ENCODE measurements at places on chromosomes 12 and 14.

DNA sequence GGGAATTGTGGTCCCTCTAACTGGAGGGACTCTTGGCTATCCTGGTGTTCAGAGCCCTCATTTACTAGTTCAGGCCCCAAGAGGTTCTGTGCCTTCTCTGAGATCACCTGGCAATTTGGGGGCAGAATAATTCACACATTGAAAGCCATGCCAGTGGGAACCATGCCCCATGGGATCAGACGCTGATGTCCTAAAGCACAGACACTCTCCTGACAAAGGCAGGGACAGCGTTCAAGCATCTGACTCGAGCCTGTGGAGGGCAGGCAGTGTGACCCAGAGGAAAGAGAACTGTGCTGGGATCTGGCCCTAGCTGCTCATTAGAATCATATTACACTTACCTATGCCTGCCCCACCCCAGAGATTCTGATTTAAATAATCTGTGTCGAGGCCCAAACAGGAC lies 2.4 kb upstream of the ASB2 start:
- DNase-seq = no peak

DNA sequence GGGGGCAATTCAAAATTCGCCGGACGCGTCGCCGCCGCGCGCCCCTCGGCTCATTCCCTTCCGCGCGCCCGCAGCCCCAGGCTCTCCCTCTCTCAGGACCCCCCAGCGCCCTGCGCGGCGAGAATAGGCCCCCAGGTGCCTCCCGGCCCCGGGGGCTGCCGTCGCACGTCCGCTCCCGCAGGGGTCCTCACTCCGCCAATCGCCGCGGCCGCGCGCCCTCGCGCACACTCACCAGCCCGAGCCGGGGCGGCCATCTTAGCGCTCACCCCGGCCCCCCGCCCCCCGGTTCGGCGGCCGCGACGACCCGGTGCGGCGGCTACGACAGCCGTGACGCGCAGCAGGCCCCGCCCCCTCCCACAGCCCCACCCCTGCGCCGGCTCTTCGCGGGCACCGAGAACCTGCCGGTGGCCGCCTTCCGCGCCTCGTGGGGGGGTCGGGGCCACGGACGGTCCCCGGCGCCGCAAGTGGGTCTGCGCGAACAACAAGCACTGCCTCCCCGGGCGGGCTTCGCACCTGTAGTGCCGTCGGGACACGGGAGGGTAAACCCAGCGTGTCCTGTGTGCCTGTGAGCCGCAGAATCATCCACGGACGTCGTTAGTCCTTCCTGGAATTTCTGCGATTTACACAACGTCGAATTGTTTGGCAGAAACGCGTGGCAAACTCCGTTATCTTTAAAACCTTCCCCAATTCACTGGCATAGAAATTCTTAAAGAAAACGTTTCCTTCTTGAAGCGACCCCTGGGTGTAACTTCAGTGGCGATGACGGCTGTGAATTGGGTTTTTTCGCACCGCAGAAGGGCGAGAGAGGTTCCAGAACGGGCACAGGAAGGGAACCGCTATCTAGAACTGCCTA lies 2.5 kb downstream of the USP44 start:
- no peak for DNase-seq

DNA sequence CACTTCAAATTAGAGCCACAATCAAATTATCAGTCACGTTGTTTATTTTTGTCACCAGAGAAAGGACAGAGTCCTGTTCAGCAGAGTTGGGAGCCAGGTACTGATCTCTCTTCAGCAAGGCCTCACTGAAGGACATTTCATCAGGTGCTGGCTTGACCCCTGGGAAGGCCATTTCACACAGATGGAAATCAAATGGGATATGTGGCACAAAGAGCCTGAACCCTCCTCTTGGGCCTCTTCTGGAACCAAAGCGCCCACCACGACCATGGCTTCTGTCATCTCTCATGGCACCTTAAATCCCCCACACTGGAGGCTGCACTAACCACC lies 121.5 kb downstream of the PTCSC3 start:
- no peak for DNase-seq

DNA sequence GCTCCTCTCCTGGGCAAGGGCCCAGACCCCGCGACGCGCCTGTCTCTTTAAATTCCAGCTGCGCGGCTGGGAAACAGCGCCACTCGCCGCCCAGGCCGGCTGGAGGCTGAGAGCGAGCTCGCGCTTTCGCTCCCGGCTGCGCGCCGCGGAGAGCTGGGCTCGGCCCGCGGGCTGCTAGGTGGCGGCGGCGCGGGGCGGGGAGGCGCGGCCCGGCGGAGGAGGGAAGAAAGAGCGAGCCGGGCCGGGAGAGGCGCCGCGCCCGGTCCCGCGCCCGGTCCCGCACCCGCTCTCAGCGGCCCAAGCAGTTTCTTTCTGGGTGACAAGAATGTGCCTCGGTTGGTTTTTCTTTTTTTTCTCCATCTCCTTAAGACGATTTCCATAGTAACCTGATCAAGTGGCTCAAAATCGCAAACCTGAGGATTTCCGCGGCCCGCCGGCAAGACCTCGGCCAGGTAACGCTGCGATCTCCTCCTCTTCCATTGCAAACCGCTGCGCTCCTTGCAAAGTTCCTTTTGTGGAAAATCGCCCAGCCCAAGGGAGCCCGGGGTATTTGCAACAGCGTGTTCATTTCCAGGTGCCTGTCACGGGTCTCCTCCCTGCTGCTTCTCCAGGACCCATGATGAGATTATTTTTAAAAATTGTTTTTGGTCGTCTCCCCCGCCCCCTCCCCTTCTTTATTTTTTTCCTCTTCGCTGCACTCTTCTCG lies 259.5 kb upstream of the E2F7 start:
- DNase-seq = peak; percentile 57

DNA sequence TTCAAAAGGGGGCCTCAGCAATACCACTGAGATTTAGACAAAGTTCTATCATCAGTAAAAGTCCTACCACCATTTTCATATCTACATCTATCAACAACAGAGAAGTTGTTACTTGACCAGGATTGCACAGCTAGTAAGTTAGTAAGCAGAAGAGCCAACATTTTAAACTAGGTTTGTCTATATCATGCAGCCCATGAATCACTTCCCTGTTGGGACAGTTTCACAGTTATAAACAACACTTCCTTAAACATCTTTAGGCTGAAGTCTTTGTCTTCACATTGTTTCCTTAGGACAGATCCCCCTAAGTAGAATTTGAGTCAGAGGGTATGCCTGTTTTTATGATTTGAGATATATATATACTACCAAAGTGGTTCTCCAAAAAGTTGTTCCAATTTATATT lies 68.5 kb downstream of the DAO start:
- DNase-seq = no peak

GRCh38 chr12:11798006-11798708 lies 148.7 kb downstream of the ETV6 start:
- DNase-seq = no peak

DNA sequence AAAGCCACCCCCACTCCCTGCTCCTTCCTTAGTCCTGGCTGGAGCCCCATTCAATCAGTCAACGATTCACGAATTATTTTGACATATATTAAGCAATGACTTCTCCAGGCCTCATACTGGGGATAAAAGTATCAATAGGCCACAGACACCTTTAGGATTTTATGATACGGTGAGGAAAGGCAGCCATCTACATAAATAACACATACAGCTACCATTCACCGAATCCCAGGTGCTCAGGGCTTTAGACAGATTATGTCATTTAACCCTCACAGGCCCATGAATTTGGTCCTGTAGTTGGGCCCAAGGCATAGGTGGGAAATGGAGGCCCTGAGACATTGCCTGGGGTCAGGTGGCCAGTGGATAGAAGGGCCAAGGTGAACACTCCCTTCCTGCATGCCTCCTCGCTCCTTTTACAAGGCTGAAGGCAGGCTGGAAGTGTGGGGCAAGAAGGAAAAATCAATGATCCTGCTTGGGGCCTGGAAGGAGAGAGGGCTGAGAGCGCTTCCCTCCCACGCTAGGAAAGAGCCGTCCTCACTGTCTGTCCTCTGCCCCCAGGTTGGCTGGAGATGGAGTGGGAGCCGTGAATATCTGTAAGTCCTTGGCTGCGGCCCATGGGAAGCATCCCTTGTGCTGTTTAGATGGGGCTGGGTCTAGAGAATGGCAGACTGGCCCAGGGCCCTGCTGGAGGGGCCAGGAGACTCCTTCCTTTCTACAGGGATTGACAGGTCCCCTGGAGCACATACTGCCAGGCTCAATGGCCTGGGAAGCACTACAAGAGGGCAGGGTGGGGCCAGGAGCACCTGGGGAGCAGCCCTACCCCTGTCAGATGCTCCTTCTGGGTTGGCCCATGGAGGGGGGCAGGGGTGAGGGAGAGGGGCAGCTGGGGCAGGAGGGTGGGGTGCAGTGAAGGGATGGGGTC lies 14.8 kb downstream of the KRT7 start:
- no peak for DNase-seq

DNA sequence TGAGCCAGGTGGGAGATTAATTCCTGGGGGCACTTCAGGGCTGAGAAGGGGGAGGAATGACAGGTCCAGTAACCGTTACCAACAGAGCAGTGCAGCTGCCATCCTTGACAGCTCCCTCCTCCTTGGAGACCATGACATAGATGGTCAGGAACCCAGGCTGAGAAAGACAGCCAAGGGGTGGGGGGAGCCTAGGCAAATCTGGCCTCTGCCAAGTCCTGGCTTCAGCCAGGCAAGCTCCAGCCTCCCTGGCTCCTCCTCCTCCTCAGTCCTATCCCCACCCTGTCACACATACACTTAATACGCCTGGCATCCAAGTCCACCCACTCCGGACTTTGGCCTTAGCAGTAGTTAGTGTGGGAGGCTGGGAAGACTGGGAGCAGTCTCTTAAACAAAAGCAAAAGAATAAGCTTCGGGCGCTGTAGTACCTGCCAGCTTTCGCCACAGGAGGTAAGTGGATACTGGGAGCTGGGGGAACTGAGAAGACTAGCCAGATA lies at the start of gene RDH5:
Gene RDH5, plus strand, starts transcription at position 323 of the 494 bp plus-strand sequence. CDS start 792 bp downstream, outside the sequence.
- no peak for DNase-seq

- no peak for DNase-seq
Measured at GRCh38 chr14:99820702-99821331, 27.6 kb downstream of the EML1 start.

DNA sequence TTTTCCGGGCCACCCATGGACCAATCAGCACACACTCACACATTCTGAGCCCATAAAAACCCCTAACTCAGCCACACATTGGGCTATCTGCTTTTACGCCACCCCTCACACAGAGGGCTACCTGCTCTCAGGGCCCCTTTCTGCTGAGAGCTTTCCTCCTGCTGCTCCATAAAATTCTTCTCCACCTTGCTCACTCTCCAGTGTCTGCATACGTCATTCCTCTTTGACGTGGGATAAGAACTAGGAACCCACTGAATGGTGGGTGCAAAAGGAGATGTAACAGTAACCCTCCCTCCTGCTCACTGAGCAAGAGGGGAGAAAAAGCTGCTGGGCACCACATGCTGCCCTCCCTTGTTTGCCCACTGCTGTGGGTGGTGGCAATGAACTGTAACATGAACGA lies 596.7 kb upstream of the TMEM132C start:
- DNase-seq = no peak

- no peak for DNase-seq
Measured at GRCh38 chr12:109582636-109583035, 9.0 kb downstream of the MVK start.

DNA sequence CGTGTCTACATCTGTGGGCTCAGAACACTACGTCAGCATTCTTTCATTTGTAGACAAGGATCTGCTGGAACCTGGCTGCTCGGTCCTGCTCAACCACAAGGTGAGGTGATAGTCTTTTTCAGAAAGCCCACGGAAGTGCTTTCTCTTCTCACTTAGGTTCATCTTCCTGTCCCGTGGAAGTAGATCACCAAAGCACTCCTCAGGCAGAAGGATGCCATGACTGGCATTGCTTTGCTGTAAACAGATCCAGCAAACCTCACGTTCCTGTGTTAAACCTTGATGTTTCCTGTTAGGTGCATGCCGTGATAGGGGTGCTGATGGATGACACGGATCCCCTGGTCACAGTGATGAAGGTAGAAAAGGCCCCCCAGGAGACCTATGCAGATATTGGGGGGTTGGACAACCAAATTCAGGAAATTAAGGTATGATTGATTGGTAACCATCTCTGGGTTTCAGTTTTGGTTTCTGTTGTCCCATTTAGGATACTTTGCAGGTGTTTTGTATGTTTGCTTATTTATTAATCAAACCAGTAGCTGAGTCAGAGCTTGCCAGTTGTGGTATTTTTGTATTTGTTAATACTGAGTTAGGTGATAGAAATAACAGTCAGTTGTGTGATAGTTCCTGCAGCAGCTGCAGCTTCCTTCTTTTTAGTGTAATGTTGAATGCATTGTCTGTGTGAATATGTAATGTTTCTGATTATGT lies 7.5 kb downstream of the PSMC1 start:
- no peak for DNase-seq

DNA sequence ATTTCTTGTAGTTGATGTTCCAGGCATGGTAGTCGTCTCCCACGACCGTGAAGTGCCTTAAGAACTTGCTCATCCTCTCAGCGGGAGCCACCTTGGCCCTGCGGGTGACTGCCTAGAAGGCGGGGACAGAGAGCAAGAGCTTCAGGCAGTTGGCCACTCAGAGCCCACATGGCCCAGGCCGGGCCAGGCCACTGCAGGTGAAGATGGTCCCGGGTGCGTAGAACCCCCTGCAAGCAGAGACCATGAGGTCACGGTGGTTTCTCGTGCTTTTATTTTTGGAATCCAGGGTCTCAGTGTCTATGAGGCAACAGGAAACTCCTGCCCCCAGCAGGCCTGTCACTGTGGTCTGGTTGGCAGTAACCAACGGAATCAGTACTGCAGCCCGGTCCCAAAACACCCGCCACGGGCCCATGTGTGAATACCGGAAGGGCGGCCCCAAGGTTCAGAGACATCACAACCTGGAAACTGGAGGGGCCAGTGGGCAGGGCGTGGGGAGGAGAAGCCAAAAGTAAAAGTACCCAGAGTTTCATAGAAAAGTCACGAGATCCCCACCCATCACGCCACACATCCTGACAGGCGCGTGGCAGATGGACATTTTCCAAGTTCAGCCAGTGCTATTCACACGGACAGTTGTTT lies 27.5 kb downstream of the HVCN1 start:
- DNase-seq = peak; percentile 75

DNA sequence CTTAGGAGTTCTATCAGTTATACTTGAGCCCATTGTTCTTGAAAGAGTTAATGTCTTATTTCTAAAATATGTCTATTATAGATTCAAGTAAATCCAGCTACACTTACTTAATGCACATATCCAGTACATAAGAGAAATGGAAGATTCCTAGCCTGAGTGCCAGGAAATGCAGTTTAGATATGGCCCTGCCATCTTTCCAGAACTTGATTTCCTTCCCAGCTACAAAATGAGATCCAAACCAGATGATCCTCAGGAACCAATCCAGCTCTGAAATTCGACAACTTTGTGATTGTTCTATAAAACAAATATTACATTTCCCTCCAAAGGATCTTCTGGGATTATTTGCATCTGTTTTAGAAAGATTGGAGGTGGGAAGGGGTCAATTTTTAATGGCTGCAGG lies 317.3 kb upstream of the GARIN6 start:
- no peak for DNase-seq
